ENCODE measurements at places on chromosomes 7 and 10.

DNA sequence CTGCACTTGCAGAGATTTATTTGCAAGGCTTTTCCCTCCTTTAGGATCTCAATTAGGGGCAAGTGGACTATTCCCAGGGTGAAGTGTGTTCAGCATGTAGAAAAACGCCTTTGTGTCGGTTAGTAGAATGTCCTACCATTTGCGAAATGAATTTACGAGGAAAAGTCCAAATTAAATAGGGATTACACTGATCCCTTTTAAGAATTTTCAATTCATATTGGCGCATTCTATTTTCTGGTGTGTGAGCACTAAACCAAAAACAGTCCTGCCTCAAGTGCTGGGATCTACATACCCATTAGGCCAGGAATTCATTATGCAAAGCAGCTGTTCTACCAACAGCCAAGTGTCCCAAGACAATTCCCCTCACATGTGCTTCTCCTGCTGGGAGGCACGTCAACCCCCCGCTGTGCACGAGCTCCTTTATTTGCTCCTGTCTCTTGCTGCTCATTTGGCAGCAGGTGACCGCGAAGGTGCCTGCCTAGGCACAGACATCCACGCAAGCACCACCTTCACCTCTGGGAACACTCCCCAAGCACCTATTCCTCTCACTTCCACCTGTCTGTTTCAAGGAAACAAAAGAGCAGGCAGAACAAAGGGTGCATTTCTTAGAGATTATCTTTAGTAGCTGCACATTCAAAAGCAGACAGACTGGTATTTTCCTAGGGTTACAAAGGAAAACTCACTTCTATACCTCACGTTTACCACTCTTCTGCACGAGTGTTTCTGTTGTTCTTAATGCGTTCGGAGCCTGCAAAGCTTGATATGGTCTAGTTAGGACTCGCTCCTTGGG, 134.6 kb upstream of the FGFR2 start:
- no peak for DNase-seq

GRCh38 chr10:110460111-110460809, 37.4 kb upstream of the DUSP5 start:
- peak; percentile 31 for DNase-seq

GRCh38 chr7:116776610-116777289, 85.6 kb upstream of the CAPZA2 start:
- no peak for DNase-seq

DNA sequence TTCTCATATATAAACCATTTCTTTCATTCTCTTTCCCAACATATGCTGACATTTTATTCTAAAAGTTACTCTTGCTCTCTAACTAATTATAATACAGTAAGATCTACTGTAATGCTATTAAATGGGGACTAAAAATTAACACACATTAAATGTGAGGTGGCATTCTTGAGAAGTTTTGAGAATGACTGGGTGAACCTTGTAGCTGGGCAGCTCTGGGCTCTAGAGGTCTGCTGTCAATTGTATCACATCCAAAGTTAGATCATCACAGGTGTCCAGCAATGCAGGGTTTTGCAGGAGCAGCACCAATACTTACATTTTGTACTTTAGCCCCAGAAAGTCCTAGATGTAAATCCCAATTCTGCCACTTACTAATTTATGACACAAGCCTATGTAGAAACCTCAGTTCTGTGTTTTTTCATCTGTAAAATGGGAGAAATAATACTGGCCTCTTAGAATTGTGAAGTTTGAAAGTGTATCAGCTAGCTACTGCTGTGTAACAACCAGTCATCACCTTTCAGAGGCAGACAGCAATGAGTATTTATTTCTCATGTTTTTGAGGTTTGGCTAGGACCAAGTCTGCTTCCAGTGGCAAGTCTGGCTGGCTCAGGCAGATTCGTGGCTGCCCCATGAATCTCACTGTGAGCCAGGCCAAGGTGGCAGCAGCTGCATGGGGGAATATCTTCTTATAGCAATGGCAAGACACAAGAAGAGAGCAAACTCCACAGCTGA, 79.6 kb upstream of the EMX2 start:
- DNase-seq = no peak

GRCh38 chr10:63758080-63758479, 236.9 kb downstream of the REEP3 start:
- no peak for DNase-seq

DNA sequence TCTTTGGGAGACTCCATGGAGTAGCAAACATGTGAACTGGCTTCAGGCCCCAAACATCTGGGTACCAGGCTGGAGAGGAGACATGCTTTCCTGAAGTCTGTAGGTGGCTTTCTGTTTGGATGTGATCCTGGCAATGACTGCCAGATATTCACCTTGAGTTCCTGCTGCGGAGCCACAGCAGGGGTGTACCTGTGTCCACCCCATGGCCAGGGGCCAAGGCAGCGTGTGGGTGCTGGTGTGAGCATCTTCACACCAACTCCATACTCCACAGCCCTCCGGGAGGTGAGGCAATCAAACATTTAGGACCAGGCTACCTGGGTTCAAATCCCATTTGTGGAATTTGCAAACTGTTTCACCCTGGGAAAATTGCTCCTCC, 113.0 kb downstream of the ADCY1 start:
- DNase-seq = no peak

GRCh38 chr7:85191383-85191782, 4.5 kb upstream of the SEMA3D start:
- no peak for DNase-seq

DNA sequence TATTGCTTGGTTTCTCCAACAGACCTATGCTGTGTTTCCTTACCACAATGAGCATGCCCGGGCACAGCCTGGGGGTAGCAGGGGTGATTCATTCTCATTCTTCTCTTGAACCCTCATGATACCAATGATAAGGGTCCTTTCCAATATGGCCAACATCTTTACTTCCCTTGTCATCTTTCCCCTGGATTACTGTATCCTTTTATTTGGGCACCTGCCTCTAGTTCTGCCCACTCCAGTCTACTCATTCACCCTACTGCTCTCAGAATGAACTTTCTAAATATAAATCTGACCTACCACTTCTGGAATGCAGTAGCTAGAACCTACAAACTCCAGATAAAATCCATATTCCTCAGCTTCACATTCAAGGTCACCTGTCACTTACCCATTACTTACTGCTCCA, 26.4 kb upstream of the ITPRID1 start:
- no peak for DNase-seq

GRCh38 chr10:22344781-22345300, 455 bp upstream of the SPAG6 start:
- DNase-seq = no peak

DNA sequence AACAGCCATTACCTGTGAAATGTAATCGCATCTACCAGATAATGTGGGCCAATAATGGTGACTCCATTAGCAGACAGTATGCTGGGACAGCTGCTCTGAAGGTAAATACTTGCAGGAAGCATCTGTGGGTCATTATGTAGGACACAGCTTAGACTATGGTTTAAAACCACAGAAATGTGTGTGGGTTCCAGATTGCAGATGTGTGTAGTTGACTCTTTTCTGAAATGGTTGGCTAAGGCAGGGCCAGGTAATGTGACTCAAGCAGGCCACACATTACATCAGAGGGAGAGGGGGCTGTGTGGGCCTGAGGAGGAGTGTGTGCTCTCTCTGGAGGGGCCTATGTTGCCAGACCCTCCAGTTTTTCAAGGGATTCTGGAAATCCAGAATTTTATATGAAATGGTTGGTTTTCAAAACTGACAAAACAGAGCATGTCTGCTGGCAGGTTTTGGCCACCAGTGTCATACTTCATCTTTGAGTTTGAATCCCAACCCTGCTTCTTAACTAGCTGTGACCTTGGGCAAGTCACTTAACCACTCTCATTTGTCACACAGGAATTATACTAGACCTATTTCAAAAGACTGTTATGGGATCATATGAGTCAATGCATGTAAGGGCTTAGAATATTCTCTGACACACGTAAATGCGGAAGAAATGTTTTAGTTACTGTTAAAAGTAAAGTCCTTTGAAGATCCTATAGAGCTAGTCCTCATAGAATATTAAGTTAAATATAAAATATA, 64.5 kb downstream of the MCMBP start:
- DNase-seq = no peak

DNA sequence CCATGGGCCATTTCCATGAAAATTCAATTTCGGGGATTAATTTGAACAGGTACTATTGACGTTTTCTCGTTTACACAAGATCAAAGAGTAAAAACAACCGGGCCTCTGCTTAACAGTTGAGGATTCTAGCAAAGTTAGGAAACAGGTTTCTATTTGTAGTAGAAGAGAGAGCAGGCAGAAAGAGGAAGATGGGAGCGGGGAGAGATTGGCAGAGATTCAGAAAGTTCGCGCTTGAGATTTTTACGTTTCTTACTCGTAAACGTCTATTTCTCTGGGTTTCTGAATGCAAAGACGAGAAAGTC, 571 bp upstream of the VWC2 start:
- DNase-seq = peak; percentile 44
